Suprapubic skin (tissue), 4 donors: ENCODE measurements at places on chromosomes 16 and 17.

GRCh38 chr17:33500151-33500550 is 207.1 kb upstream of the ASIC2 start:
- DNase-seq, result peak; percentile 77

DNA sequence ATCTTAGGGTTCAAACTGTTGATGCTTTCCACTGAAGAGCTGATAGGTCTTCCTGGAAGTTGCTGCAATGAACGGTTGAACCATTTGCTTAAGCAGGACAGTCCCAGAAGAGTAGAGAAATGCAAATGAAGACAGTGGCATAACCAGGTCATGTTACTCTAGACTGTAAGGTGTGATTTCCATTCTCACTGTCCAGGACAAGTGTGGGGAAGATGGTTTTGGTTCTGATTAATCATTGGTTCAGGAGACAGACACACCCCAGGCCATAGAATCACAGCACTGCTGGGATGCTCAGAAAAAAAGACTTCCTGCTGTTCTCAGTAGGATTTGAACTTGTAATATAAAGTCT is 34.8 kb upstream of the XYLT2 start:
- DNase-seq, result no peak

- peak; percentile 65 for DNase-seq
Observed at GRCh38 chr16:52191531-52192134, 355.3 kb downstream of the TOX3 start.

DNA sequence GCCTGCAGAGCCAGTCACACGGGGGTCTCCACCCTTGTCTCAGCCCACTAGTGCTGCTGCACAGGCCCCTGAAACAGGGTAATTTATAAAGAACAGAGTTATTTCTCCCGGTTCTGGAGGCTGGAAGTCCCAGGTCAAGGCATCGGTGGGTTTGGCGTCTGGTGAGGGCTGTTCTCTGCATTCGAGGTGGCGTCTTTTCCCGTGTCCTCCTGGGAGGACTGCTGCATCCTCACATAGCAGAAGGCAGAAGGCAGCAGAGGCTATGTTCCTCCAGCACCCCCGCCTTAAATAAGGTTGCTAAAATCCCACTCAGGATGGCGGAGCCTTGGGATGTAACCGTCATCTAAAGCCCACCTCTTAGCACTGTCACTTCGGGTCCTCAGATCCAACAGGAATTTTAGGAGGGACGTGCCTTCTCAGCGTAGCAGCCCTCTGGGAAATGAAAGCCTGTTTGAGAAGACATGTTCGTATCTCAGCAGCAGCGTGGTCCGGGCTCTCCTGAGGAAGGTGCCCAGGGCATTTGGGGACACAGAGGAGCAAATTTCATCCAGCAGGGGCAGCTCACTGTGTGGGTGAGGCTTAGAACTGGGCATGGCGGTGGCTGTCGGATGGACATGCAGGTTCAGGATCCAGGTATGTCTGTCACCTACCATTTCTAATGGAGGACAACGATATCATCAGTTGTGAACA is 221.6 kb upstream of the CHMP6 start:
- no peak for DNase-seq

DNA sequence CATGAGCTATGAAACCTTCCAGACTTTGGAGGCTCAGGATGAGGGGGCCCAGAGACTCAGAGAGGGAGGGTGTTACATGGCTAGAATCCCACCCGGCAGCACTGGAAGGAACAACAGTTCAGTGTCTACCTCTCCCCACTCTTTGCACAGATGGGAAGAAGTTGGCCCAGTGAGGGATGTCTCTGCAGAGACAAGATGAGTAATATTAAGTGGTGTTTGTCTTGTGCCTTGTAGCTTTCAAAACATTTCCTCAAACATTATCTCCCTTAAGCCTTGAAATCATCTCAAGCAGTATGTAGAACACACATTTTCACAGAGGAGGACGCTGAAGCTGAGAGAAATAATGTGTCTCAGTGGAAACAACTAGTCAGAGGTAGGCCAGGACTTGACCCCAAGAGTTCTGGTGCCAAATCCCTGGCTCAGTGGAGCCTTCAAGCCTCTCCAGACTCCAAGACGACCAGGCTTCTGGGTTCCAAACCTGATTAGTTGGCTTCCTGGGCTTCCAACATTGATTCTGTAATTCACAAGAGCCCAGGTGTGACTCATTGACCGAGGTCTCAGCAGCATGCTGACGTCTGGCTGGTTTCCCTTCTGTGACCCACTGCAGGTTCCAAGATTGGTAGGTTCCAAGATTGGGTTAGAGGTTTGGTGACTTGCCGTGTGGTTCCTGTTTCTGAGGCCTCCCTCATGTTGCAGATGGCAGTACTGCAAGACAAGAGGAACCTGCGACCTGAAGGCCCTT is 7.4 kb downstream of the RNF112 start:
- no peak for DNase-seq

GRCh38 chr17:27390540-27390939 is 65.7 kb upstream of the KSR1 start:
- DNase-seq, result no peak

GRCh38 chr17:661509-661908 is 53.1 kb downstream of the VPS53 start:
- no peak for DNase-seq

DNA sequence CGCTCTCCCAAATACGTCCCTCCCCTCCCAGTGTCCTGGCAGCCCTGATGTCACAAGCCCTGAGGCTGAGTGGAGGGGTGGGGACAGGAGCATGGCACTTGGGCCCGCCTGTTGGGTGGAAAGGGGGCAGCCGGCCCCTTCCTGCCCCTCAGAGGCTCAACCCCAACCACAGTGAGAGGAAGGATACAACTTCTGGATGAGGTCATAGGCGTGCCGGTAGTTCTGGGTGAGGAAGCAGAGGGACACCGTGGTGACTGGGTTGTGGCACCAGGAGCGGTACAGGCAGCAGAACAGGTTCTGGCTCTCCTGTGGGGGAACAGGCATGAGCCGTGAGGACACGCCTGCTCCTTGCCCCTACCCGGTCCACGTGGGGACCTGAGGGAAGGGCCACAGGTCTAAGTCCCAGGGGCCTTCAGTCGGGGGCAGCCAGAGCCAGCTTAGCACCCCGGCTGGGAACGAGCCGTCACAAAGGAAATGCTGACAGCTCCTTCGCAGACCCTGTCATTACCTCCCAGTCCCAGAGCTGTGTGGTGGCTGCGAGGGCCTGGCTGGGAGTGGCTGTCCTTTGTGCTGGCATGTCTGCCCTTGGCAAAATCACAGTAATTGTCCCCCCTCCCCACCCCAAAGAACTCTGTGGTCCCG is 11.2 kb upstream of the MTSS2 start:
- DNase-seq, result no peak

DNA sequence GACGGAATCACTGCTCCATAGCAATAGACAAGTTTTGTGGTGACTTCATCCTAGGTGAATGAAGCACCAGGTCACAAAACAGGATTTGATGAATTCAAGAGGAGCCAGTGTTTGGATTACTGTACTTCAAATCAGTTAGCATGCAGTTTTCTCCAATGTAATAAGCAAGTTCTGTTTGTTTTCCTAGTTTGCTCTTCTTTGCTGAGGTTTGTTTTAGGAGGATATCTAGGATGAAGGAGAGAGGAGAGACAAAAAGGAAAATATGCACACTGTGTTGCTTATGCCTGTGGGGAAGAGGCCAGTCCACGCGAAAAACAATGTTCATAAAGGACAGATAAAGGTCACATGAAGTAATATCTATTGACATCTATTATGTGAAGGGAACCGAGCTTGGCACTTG is 9.0 kb downstream of the KRT37 start:
- no peak for DNase-seq

GRCh38 chr17:17541640-17542001 is 45.4 kb upstream of the RASD1 start:
- no peak for DNase-seq

DNA sequence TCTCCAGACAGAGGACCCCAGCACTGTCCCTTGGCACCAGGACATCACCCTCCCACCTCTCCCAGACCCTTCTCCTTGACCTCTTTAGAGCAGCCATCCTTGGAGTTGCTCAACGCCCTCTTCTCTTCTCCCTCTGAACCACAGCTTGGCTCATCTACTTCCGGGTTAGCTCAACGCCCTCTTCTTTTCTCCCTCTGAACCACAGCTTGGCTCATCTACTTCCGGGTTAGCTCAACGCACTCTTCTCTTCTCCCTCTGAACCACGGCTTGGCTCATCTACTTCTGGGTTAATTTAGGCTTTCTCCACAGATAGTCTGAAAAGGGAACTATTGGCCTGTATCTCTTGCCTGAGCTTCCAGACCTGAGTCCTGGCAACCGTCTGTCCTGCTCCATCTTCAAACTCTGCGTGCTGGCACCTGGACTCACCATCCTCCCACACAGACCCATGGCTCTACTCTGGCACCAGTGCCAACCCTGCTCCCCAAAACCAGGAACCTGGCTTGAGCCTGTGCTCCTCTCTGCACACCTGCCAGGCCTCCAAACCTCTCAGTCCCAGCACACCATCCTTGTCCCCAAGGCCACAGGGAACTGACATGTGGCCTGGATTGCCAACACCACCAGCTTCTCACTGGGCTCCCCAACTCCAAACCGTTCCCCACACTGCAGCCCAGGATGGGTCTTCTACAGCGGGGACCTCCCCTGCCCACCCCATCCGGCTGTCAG is 25.3 kb upstream of the FAAP100 start:
- no peak for DNase-seq

GRCh38 chr17:69500911-69501429 is 86.5 kb downstream of the MAP2K6 start:
- DNase-seq, result no peak

- DNase-seq, result no peak
Observed at GRCh38 chr16:56617212-56618085, 8.1 kb upstream of the MT1E start.

- DNase-seq, result no peak
Observed at GRCh38 chr17:37478187-37478586, 11.5 kb upstream of the DUSP14 start.

DNA sequence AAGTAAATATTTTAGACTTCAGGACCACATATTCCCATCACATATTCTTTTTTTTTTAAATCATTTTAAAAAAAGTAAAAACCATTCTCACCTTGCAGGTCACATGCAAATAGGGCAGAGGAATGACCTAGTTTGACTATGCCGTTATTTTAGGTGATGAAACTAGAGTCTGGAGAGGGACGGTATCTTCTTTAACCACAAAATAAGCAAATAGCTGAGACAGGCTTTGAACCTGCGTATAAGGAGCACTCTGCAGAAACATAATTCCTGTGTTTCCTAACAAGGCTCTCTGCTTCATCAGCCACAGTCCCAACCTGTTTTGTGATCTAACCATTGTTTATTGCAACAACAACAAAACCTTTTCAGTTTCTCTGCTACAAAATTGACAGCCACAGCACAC is 121.5 kb downstream of the PCTP start:
- DNase-seq, result no peak

DNA sequence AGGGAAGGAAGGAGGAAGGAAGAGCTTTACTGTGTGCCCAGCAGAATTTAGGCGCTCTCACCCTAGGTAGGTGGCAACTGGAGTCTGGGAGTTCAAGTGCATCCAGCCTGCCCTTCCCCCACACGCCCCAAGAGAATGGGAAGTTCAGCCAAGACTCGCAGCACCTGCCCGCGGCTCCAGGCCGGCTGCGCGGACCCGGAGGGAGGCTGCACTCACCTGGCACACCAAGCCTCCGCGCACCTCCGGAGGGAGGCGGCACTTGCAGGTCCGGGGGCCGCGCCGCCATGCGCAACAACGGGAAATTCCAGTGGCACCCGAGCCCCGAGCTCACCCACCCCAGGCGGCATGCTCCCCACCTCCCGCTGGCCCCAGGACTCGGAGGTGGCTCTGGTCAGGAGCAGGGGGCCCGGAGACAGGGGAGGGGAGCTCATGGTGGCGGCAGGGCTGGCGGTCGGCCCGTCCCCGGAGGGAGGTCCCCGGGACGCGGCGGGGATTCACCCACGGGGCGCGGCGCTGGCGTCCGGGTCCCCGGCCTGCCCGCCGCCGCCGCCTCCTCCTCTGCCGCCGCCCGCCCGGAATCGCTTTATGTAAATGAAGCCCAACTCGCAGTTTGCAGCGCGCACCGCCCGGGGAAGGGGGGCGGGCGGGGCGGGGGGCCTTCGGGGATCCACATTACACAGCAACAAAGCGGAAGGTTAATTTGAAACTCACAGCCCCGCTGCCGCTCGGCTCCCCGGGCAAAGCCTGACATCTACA is at the start of gene ZFHX3:
Gene ZFHX3 (minus strand): TSS at position 593 of the 756 bp plus-strand sequence. CDS start 87,983 bp downstream, outside the sequence.
- peak; percentile 86 for DNase-seq

GRCh38 chr17:82193520-82194220 is 19.0 kb downstream of the CCDC57 start:
- DNase-seq, result no peak

DNA sequence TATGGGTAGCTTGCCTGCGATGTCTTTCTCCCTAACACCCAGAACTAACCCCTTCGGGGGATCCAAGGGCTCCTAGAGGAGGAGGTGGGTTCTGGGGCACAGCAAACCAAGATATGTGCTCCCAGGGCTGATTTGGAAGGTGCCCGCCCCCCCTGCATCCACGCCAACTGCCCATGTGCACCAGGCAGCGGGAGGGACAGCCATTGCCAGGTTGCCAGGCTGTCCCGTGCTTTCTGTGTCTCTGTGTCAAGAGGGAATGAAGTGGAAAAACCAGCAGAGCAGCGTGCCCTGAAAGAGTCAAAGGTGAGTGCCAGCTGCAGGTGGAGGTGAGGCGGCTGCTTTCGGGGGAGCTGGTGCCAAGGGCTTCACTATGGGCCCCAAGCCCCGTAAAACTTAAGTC is 6.4 kb downstream of the TEKT5 start:
- no peak for DNase-seq

DNA sequence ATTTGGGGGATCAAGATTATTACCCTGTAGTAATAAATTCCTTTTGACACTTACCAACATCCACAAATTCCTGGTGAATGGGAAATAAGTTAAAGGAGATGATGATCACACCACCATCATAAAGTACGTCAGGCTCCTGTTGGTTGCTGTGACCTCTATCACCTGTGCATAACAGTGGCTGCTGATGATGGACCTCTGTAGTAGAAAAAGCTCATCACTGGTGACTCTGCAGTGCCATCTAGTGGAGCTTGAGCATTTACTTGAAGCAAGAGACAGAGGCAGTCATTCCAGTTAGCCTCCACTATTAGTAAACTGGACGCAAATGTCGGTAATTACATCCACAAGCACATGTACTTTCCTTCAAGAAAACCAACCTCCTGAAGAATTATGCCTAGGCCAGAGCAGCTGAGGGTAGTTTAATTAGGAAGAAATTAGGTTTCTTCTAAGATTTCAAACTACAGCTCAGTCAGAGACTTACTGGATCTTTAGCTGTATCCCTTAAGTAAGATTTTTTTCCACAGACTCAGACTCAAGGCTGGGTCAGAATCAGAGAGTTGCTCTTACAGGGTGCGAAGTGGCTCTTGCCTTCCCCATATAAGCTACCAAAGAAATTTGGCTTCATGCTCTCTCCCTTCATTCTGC is 39.3 kb downstream of the CYB561 start:
- no peak for DNase-seq

- no peak for DNase-seq
Observed at GRCh38 chr16:70659546-70659945, 13.2 kb downstream of the IL34 start.
